Central memory CD8-positive, alpha-beta T cell (primary cell): ENCODE measurements at places on chromosomes 2 and 18.

DNA sequence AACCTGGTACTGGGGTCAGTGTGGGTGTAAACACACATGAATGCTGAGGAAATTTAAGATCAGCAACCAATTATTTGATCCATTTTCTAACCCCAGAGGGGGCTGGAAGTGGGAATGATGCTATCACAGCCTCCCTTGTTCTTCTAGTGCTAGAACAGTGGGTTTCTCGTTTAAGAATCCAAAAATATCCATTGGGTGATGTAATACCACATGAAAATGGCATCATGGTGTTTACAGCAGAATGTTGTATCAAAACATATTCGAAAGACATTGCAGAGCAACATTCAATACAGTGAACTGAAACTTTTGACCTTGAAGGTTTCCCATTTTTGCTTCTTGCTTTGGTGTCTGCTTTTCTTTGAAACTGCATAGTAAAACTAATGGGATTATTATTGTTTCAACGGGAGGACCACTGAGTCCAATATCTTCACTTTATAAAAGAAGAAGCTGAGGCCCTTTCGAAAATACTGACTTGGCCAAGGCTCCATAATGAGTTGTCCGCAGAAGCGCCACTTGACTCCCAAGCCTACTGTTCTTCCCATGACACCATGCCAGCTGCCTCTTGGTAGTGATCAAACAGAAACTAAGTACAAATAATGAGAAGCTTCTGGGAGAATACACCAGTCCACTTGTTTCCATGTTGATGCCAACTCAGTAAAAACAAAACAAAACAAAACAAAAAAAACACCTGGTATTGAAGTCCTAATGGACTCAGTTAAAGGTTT is 106.1 kb downstream of the COLEC12 start:
- no peak for DNase-seq

DNA sequence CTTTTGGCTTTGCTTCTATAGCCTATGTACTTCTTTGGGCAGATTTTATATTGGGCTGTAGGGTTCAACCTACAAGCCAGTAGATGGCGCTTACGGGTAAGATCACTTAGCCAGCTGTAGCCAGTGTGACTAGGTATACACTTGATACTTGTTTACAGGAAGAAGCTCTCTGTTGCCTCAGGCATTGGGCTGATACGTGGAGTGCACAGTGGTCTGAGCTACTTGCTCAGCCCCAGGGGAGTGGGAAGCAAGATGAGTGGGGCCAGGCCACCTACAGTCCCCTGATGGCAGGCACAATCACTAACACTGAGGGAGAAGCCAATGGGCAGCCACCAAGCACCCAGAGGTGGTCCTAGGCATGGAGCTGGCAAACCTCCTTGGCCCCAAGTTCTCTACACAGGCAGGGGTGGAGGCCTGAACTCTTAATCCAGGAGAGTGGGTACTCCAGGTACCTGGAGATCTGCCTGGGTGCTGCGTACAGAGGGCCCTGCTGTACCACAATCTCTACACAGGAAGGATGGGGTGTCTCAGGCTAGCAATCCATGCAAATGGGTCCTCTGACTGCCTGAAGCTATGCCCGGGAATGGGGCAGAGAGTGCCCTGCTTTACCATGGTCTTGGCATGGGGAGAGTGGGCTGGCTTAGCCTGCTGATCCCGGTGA is 122.2 kb downstream of the NCOA1 start:
- DNase-seq = no peak

DNA sequence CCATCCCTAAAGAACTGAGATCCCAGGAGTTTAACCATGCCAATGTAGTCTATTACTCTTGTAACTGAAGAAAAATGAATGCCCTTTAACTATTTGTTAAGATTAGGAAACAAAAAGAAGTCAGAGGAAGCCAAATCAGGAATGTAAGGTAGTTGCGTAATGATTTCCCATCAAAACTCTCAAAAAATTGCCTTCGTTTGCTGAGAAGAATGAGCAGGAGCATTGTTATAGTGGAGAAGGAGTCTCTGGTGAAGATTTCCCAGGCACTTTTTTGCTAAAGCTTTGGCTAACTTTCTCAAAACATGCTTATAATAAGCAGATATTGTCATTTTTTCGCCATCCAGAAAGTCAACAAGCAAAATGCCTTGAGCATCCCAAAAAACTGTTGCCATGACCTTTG is 224.0 kb upstream of the SIX2 start:
- no peak for DNase-seq

GRCh38 chr2:138095336-138095735 is 131.1 kb downstream of the HNMT start:
- no peak for DNase-seq

- no peak for DNase-seq
Observed at GRCh38 chr18:67081482-67082211, 434.9 kb downstream of the DSEL start.

- no peak for DNase-seq
Observed at GRCh38 chr2:109193807-109194619, 65.0 kb downstream of the SH3RF3 start.

DNA sequence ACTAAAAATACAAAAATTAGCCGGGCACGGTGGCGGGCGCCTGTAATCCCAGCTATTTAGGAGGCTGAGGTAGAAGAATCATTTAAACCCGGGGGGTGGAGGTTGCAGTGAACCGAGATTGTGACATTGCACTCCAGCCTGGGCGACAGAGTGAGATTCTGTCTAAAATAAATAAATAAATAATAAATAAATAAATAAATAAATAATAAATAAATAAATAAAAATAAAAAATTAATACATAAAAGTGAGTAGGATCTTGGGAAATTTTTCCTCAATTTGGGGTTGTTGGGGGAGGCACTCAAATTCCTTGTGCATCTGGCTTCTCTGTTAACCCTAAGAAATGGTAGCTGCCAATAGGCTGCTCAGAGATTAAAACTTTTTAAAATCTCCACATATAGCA is 20.3 kb upstream of the FOXI3 start:
- DNase-seq = no peak

DNA sequence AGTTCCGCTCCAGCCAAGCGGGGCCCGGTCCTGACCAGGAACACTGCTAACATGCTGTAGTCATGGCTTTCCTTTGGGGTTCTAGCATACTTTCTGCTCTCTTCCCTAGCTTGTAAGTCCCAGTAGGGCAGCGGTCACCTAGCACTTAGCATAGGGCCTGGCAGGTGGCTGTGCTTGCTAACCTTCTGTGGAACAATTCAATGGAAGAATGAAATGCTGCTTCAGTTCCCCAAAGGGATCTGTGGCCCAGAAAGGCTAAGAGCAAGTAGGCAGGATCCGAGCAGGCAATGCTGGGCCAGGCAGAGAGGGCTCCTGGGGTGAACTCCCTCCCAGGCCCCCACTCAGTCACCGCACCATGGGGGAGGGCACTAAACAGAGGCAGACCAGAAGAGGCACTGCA is 266.8 kb downstream of the CELF4 start:
- no peak for DNase-seq

DNA sequence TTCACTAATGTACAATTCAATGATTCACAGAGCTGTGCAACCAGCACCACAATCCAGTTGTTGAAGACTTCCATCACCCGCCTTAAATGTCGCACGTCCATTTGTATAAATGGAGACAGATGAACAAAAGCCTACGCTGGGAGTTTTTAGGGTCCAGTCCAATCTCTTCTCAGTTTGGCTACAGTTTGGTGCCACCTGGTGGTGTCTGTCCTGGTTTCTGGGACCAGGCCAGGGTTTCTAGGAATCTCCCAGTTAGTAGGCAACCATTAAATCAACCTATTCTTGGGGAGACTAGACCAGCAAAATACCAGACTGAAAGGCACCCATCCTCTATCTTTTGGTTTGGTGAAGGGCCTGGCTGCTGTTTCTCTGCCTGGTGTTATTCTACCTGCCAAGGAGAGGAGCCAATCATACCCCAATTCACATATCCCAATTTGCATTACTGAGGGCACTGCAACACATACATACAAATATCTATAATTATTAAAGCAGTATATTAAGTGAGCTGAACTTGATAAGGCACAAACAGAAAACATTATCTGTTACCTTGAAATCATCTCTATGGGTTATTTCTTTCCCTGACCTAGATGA is 3.2 kb upstream of the DDX1 start:
- no peak for DNase-seq

DNA sequence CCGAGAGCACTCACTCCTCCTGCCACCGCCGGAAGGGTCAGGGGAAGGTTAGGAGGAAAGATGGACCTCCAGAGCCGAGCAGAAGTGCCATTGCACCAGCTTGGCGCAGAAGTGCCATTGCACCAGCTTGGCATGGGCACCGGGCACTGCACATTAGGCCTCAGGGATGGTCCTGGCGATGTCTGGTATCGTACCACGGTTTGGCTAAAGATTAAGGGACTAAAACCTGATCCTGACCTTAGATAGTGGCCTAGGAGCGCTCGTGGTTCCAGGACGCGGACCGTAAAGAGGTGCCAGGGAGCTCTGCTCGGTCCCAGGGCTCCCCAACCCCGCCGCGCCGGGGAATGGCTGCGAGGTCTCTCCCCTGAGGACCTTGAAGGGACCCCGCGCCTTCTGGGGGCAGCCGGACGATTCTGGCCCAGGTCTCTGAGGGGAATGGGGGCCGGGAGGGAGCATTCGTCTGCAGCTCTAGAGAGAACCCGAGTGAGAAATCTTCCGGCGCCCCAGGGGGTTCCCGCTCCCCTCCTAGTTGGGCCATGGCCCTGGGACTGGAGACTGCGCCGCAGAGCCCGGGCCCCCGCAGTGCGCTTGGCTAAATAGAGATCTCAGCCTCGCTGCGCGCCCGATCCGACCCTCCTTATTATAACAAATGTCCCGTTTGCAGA is 1.8 kb downstream of the PAX8 start:
- no peak for DNase-seq

DNA sequence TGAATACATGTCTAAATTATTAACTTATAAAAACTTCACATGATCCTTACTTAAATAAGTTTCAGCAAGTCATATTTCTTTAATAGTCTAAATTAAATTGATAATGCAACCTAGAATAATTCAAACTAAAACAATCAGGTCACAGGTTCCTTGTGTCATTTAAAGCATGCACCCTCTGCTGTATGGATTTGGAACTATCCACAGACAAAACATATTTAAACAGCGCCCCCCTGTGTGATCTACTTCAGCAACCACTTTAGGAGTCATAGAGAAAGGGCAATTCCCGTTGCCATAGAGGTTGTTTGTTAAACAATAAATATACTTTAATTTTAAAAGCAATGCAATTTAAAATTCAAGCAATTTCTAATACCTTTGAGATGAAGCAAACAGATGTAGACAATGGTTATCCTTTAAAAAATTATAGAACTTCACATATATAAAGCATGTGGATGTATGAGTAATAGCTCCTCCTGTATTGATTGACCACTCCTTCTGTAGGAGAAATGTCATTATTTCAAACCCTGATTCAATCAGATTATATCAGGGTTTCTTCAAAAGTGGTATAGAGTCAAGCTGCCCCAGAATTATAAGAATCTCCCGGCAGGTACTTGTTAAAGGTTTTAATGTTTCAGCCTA is 21.2 kb downstream of the GRB14 start:
- no peak for DNase-seq

DNA sequence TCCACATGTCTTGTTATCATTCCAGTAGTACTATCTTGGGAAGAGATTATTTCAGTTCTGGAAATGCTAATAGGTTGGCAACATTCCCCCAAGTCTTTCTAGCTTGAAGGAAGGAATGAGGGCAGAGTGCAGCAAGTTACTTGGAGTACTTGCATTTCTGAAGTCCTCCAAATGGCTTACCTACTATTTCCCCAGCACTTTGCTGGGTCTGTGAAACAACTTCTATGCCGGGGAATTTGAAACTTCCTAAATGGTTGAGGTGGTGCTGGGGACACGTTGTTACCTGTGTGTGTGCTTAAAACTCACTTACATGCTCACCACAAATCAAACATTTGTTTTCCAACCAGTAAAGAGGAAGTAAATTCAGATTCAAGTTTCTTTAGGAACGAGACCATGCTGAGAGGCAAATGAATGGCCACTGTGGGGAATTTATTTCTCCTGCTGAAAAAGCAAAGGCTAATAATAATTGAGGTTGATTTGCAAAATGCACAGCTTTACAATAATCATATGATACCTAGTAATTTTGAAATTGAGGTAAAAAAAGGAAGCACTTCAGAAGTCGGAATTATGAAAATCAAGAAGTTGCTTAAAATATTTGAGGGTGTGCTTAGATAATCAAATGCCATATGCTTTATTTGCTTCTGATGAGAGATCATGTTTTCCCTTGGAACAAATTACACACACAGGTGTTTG is 1167.7 kb upstream of the ZEB2 start:
- DNase-seq = no peak

GRCh38 chr2:2164326-2164917 is 166.7 kb downstream of the MYT1L start:
- no peak for DNase-seq

DNA sequence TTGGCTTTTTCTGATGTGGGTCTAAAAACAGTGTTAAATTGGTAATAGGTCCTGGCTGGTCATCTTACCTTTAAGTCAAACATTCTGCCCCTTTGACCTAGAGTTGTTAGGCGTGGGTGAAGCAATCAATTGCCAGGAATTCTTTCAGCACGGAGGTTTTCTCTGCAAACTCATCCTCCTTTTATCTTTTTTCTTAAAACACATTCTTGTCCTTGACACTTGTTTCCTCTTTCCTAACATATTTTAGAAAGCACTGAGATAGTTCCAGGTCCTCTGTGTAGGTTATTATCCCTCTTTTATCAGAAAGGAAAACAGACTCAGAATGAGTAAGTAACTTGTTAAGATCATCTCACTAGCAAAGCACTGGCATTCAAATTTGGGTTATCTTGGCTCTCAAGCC is 18.6 kb upstream of the AP1S3 start:
- no peak for DNase-seq
